NCI-H1930 (cell line): ENCODE measurements at places on chromosomes 2 and 18.

- peak; percentile 33 for DNase-seq
These were observed 21.3 kb downstream of the HNRNPLL start for GRCh38 chr2:38581193-38582147.

DNA sequence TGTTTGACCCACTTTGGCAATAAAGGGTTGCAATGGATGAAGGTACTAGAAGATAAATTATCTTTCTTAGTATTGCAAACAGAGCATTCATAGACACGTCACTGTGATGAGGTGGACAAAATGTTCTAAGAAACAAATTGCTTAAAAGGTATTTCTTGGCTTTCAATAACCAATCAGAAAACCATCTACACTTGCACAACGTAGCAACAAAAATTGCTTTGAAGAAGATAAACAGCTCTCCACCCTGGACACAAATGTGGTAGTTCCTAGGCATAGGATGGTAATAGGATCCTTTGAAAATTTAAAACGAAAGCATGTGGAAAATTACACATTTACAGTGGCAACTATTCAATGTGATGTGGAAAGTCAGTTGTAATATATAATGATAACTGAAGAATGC is 439.9 kb upstream of the ETAA1 start:
- DNase-seq: no peak

DNA sequence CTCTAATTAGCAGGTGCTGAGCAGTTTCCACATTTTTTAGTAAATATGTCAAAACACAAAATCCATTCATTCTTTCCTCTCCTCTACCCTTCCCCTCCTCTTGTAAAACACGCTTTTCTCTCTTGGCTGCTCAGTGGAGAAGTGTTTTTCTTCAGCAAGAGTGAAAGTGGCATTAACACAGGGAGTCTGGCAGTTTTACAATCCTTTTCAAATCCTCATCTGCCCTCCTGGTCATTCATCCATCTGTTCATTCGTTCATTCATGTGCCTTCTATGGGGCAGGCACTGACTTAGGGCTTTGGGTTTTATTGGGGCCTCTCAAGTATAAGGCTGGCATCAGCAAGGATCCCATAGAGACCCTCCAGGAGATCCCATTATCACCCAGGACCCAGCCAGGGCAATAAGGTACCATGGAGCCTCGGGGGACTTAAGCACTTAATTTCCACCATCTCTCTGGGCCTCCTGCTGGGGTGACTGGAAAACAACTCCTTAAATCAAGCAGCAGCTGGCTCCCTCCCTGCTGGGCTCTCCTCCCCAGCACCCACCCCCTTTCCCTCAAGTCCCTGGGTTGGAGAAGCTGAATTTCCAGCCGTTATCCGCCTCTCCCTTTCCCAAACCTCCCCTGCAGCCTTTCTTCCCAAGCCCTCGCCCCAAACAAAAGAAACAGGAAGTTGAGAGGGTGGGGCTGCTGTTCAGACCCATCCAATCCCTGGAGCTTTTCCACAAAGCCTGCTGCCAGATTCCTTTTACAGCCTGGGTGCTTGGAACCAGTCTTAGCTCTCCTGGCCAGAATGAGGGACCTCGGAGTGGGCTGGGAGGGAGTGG is 32.6 kb downstream of the MARCHF4 start:
- peak; percentile 4 for DNase-seq

GRCh38 chr2:215476424-215476823 is 40.6 kb upstream of the FN1 start:
- no peak for DNase-seq

DNA sequence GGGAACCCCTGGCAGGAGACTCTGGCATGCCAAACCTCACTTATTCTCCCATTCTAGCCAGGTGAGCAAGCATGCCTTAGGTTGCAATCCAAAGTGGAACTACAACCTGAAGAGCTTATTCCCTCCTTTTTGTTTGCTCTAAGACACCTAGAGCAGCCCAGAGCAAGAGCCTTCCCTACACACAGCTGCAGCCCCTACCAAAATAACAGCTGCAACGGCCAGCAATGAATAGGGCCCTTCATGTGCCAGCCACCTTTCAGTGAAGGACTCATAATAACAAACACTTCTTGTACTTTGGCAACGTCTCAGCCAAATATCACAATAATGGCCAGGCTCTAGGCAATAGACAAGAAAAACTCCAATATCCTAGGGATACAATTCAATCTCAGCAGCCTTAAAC is 178.7 kb downstream of the ALK start:
- no peak for DNase-seq

- DNase-seq: peak; percentile 45
These were observed 425.5 kb upstream of the PKDCC start for GRCh38 chr2:41622301-41622700.

- DNase-seq: no peak
These were observed 31.7 kb upstream of the SELENOI start for GRCh38 chr2:26314243-26314642.

DNA sequence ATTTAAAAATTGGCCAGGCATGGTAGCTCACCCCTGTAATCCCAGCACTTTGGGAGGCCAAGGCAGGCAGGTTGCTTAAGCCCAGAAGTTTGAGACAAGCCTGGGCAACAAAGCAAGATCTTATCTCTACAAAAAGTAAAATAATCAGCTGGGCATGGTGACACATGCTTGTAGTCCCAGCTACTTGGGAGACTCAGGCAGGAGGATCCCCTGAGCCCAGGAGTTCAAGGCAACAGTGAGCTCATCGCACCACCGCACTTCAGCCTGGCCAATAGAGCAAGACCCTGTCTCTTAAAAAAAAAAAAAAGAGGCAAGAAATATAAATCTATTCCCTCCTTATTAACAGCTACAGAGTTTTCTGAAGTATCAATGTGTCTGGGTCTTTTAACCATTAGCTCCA is 51.9 kb downstream of the ESCO1 start:
- DNase-seq: no peak

DNA sequence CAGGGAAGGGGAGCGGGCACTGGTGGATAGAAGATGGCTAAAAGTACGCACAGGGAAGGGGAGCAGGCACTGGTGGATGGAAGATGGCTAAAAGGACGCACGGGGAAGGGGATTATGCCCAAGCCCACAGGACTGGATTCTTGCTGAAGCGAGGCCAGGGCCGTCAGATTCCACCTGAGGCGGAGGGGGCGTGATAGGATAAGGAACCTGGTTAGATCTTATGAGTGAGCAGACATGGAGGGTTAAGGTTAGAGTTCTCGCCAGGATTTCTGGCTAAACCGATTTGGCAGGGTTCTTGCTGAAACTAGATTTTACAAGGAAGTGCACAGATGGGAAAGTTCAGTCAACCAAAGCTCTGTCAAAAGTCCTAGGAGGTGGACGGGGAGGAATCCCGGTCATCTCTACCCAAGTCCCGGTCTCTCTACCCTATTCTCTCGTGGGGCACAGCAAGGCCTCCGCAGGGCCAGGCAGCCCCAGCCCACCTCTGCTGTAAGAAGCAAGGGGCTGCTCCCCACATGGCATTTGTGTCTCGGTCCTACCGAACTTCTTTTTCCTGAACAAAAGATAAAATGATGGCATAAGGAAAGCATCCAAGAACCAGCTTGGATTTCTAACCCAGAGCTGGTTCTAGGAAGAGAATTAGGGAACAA is 140.8 kb downstream of the PTGR3 start:
- no peak for DNase-seq

GRCh38 chr2:143499061-143499460 is 369.8 kb downstream of the ARHGAP15 start:
- DNase-seq: no peak

DNA sequence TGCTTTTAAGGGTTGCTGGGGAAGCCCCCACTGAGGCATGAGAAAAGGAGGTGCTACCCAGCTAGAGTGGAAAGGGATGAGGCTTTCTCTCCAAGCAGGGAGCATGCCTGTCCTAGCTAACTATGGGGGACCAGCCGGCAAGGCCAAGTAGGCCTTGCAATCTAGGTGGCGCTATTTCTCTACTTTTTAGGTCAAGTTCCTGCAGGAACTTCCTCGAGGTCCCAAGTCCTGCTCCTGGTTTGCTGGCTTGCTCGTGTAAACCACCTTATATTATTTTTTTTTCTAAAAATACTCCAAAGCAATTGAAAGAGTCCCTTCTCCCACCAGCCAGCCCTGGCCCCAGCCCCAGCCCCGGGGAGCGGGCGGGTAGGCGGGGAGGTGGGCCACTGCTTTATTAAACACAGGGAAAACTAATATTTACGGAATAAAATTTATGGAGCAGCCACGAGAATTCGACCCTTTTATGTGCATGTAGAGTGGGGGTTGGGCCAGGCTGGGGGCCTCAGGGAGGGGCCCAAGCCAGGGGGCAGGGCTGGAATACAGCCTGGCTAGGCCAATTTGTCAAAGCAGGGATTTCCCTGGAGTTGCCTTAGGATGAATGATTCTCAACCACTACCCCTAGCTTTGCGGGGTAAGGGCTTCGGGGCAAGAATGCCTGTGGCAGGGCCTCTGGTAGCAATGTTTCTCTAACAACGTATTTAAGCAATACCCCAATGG is 12.8 kb upstream of the IHH start:
- peak; percentile 50 for DNase-seq

- no peak for DNase-seq
These were observed 211.0 kb downstream of the NEDD4L start for GRCh38 chr18:58254873-58255511.

GRCh38 chr2:205627085-205627484 is 55.2 kb upstream of the NRP2 start:
- DNase-seq: no peak

DNA sequence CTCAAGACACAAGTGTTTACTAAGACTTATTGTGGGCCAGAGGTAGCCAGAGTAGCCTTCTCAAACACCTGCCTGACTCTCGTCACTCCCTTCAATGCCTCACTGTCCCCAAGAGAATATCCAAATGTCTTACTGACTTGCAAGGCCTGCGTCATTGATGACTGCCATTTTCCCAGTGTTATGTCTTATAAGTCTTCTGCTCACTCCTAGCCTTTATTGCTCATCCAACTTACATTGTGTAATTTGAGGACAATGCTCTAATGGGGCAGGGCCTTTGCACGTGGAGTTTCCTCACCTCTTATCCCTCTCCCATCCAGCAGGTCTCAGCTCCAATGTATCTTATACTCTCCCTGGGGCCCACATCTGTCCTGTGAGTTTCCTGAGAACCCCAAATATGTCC is 10.1 kb upstream of the CD226 start:
- no peak for DNase-seq

- DNase-seq: no peak
These were observed 95.2 kb upstream of the GULP1 start for GRCh38 chr2:188196343-188197008.

- no peak for DNase-seq
These were observed 213.8 kb upstream of the MGAT5 start for GRCh38 chr2:134039912-134040581.

GRCh38 chr2:160392201-160392600 is 101.4 kb downstream of the RBMS1 start:
- DNase-seq: no peak

- DNase-seq: no peak
These were observed 17.0 kb downstream of the COL4A4 start for GRCh38 chr2:227147023-227147422.

DNA sequence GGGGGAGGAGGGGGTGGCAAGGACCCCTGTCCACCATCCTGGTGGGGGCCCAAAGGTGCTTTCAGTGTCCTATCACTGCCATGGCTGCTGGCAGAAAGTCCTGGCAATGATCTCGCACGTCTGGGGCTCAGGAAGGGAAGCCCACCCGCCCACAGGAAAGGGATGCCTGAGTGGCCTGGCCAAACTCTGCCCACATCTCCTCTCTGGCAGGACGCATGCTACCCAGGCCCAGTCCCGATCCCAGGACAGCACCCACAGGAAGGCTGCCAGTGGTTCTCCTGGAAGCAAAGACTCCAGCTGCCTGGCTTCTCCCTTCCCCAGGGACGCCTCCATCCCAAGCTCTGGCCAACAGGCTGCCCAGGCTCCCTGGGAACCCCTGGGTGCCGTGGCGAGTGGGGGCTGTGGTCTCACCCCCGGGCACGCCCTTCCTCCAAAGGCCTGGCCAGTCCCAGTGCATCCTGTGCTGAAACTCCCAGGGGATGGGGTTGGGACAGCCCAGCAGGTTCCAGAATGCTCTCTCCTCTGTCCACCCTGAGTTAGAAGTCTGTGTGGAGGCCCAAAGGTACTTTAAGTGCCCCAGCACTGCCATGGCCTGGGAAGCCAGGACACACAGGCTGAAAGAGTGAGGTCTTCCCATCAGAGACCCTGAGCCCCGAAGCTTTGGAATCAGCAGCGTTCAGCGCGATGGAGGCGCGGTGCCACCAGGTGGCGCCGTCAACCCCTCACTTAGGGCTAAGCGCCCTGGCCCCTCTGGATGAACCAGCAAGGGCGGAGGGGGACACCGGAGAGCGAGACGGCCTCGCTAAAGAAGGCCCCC is 29.8 kb upstream of the TAF1B start:
- peak; percentile 9 for DNase-seq

DNA sequence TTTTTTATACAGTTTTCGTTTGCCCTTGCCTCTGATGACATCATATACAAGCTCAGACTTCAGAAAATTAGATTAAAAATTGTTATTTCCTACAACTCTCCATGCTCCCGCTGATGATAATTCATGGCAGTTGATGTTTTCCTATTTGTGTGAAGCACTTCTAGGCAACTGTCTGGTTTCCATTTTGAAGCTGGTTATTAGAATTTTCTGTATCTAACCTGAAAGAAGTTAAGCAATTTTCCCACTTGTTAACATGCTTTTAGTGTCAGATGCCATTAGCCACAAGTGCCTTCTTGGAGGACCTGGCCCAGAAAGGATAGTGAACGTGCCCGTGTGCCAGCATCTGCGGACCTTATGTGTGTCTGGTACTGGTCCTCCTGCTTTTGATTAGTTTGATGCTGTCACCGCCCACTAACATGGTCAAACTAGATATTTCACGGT is 347.6 kb upstream of the RAB12 start:
- DNase-seq: no peak

- DNase-seq: no peak
These were observed 65.8 kb upstream of the SLC35F5 start for GRCh38 chr2:113822087-113822815.
